ENCODE measurements at places on chromosomes 4 and X.

DNA sequence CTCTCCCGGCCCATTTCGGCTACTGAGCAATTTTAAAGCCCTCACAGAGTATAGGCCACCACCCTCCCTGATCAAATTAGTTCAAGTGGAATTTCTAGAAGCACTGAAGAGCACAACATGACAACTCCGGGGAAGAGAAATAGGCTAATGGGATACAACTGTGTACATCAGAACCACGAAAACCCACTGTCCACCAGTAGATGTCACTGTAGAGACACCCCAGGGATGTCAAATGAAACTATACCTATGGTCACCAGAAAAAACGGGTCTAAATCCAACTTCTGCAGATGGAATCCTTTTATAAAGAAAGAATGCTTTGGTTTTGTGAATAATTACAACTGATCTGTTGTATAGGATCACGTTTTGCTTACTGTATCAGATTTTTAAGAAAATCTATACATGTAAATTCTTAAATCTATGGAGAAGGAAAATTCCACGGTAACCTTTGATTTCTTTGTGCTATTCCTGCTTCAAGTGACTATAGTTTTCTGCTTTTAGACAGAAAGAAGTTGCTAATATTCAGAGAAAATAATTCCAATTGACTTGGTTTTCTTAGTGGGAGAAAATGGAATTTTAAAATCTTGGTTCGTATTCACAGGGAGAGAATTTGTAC is 29.5 kb upstream of the MAP3K15 start:
- peak; percentile 49 for DNase-seq

GRCh38 chr4:103075894-103076746 is 441 bp downstream of the SLC9B2 start:
- DNase-seq, result peak; percentile 72

DNA sequence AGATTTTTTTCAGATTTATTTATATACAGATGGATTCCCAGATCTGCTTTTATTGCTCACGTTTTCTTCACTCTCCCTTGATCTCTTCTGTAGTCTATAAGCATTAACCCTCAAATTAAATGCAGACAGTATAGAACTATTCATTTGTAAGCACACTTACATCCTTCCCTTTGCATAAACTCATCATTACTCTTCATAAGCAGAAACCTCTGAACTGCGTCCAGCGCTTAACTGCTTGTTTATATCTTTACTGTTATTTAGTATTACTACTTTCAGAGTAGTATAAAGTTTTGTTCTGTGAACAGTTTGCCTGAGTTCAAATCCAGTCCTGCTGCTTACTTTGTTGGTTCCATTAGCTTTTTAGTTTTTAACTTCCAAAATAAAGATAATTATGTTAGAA is 132.9 kb downstream of the STIM2 start:
- no peak for DNase-seq

- DNase-seq, result no peak
Observed at GRCh38 chr4:164872481-164872880, 4.5 kb upstream of the APELA start.

GRCh38 chr4:110197529-110198042 is 829 bp downstream of the ELOVL6 start:
- DNase-seq, result peak; percentile 48

DNA sequence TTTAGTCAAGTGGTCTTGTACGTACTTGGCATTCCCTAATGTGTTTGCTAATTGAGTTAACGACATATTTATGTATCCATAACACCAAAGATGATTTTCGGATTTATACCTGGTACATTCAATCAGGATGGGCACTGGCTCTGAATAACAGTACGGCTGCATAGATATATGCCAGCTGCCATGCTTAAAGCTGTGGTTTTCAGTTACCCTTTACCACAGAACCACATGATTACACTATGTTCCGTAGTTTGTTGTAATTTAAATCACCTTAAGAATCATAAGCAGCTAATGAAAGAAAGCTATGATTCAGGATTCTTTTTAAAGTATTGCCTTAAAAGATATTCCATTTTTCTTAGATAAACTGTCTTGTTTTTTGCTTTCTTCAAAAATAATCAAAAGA is 53.6 kb downstream of the FIP1L1 start:
- DNase-seq, result no peak

DNA sequence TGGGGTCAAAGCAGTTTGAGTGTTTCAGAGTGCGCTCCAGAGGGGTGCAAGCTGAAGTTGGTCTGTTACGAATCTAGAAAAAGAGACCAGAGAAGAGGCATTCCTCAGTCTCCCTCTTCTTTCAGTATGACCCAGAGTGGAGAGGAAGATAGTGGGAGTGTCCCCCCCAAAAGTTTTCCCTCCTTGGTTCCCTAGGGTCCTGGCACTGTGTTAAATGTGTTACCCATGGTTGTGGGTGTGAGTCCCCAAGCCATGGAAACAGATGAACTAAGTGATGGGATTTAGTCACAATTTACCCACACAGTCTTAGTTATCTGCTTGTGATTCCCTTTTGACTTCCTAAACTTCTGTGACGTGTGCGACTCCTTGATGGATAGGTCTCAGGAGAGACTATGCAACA is 27.0 kb upstream of the NAF1 start:
- DNase-seq, result no peak

DNA sequence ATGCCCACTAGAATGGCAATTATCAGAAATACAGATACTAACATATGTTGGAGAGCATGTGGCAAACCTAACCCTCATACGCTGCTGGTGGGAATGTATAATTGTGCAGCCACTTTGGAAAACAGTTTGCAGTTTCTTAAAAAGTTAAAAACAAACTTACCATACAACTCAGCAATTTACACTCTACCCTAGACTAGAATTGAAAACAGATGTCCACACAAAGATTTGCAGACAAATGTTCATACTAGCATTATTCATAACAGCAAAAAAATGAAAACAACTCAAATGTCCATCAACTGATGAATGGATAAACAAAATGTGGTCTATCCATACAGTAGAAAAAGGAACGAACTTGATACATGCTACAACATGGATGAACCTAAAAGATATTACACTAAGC is 64.4 kb downstream of the SLC9A7 start:
- DNase-seq, result no peak

DNA sequence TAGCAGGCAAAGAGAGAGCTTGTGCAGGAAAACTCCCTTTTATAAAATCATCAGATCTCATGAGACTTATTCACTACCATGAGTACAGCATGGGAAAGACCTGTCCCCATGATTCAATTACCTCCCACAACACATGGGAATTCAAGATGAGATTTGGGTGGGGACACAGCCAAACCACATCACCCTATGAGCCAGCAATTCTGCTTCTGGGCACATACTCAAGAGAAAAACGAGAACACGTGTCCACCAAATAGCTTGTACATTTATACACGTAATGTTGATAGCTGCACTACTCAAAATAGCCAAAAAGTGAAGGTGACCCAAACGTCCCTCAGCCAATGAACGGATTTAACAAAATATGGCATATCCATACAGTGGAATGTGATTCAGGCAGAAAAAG is 94.5 kb upstream of the DHRSX start:
- DNase-seq, result peak; percentile 57

- DNase-seq, result peak; percentile 34
Observed at GRCh38 chr4:8524595-8525382, 55.4 kb upstream of the GPR78 start.

DNA sequence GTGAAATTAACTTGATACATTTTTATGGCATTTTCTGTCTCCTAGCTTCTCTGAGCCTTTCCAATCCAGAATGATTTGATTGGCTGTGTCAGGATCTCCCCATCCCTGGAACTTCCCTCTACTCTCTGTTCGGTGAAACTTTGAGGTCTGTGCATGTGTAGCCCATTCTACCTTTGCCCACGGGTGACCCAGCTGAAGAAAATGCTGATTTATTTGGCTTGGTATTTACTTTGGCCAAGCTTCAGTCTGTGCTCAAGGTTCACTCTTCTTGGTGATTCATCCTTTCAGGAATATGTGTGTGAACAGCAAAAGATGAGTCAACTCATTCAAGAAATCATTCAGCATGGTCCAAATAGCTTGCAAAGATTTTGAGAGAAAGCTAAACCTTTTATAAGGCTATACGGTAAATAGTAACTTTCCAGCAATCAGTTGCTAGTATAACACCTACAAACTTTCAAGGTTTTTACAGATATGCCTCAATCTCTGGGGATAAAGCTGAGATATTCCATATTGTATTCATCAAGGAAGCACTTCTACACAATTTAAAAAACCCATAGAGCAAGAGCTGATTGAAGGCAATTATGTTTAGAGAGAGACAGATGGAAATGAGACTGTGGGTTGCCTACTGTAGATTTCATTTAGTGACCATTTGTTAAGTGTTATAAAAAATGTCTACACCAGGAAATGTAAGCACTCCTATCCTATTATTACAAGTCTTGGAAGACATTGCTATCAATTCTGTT is 233.9 kb upstream of the CXXC4 start:
- DNase-seq, result peak; percentile 84

DNA sequence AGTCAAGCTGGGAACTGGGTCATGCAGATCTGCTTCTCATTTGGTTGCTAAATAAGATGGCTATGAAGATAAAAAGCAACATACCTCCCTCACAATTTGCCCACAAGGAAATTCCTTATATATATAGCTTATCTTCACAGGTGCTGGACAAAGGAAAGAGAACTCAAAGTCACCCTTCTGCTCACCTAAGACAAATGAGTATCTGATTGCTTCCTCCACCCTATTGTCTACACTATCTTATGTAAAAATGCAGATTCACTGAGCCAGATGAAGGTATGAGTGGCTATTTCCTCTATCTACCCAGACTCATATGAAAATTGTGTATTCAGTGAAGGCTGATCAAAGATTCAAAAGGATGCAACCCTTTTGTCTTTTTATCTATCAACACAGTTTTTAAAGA is 50.8 kb downstream of the CHM start:
- DNase-seq, result no peak

- no peak for DNase-seq
Observed at GRCh38 chrX:2793752-2794151, 35.0 kb upstream of the GYG2 start.

DNA sequence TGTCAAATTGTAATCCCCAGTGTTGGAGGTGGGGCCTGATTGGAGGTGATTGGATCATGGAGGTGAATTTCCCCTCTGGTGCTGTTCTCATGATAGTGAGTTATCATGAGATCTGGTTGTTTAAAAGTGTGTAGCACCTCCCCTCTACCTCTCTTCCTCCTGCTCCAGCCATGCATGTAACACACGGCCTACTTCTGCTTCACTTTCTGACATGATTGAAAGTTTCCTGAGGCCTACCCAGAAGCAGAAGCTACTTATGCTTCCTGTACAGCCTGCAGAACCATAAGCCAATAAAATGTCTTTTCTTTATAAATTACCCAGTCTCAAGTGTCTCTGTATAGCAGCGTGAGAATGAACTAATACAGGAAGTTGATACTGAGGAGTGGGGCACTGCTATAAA is 61.7 kb upstream of the DDX60 start:
- DNase-seq, result no peak

GRCh38 chrX:149910178-149910695 is 19.1 kb upstream of the HSFX4 start:
- no peak for DNase-seq

GRCh38 chr4:66974665-66975064 is 570.6 kb downstream of the CENPC start:
- no peak for DNase-seq

DNA sequence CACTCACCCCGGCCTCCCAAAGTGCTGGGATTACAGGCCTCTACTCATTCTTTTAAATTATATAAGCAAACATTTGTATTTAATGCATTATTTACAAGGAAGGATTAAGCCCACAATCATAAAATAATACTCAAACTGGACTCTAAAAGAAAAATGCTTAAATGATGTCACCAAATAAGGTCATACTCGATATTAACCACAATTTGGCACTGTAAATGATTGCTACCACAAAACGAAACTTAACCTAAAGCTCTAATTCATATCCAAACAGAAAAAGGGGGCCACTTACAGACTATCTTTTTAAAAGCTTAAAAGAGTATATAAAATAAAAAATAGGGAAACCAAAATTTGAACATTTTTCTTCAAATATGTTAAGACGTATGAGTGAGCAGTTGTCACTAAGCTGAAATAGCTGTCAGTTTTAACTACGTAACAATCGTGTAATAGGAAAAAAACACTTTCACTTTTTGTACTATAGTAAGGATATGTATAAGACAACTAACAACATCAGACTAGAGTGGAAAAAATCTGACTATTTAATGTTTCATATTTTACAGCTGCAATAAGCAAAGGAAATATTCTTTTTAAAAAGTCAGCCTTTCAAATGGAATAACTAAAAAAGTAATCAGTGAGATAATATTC is 108.2 kb upstream of the GPR34 start:
- DNase-seq, result no peak

- peak; percentile 78 for DNase-seq
Observed at GRCh38 chr4:175413561-175413960, 398.5 kb downstream of the GPM6A start.

DNA sequence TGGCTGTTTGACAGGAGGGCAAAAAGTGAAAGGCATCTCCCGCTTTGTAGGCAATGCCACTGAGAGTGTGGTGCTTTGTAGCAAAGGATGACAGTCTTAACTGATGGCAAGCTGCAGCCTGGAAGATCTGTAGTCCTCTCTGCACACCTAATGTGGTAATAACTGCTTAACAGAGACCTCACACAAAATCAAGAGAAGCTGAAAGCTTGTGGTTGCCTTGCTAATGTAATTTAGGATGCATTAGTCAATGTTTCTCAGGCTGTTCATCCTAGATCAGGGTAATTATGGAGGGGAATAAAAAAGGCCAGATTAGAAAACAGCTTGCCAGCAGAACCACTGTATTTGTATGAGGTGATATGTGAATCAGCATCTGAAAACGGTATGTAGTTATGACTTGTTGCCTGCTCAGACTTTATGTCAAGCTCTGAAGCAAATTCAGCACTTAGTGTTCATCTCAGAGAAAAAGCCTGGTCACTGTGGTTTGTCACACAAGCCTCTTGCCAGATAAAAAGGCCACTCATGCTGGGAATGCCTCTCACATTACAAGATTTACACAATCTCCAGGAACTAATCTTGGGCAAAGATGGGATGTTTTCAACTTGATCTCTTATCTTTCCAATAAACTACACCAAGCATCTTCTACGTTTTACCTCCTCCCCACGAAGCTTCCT is 130.8 kb downstream of the ENOX2 start:
- DNase-seq, result peak; percentile 58

- DNase-seq, result no peak
Observed at GRCh38 chr4:113610537-113610936, 151.0 kb downstream of the CAMK2D start.

- no peak for DNase-seq
Observed at GRCh38 chr4:154983714-154984113, 202.6 kb downstream of the RBM46 start.

Data from fibroblast of skin of abdomen (primary cell).